Immature natural killer cell (primary cell): ENCODE measurements at places on chromosomes 5 and 9.

- no peak for DNase-seq
Measured at GRCh38 chr5:81759632-81760005, 8.7 kb upstream of the SSBP2 start.

DNA sequence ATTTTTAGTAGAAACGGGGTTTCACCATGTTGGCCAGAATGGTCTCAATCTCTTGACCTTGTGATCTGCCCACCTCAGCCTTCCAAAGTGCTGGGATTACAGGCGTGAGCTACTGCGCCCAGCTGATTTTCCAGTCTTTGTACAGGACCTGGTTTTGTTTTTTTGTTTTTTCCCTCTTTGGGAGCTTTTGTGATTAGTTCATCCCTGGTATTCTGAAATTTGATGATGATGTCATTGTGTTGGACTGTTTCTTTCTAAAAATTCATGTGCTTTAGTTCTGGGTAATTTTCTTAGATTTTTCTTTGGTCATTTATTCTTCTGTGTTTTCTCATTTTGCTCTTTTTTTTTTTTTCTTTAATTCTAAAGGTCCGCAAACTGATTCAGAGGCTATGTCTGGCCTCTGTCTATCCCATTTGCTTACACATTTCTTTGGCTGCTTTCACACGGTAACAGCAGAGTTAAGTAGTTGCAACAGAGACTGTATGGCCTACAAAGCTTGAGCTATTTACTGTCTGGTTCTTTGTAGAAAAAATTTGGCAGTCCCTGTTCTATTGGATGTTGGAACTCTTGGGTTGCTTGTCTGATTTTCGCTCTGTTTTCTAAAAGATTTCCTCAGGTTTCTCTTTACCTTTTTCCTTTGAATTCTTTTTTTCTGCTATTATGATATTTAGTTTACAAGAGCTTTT is 24.8 kb downstream of the STX17 start:
- no peak for DNase-seq

- DNase-seq = no peak
Measured at GRCh38 chr5:180173198-180173544, 35.8 kb downstream of the RASGEF1C start.

DNA sequence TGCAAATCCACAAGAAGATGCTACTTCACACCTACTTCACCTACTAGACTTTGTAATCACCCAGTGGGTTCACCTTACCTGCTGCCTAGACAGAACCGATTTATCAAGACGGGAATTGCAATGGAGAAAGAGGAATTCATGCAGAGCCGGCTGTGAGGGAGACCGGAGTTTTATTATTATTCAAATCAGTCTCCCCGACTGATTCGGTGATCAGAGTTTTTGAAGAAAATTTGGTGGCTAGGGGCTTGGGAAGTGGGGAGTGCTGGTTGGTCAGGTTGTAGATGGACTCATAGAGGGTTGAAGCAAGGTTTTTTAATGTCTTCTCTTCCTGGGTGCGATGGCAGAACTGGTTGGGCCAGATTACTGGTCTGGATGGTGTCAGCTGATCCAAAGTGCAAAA is 23.4 kb downstream of the SFXN1 start:
- DNase-seq = no peak

- peak; percentile 40 for DNase-seq
Measured at GRCh38 chr5:81750308-81751008, 439 bp downstream of the SSBP2 start.

DNA sequence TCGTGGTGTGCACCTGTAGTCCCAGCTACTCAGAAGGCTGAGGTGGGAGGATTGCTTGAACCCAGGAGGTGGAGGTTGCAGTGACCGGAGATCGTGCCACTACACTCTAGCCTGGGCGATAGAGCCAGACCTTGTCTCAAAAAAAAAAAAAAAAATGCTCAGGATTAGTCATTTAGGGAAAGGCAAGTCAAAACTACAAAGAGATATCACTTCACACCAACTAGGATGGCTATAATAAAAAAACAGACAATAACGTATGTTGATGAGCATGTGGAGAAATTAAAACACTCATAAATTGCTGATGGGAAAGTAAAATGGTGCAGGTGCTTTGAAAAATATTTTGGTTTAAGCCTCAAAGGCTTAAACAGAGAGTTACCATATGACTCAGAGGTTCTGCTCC is 6.3 kb upstream of the ANKRD34B start:
- no peak for DNase-seq
